ENCODE measurements at places on chromosomes 7 and 10.

- DNase-seq, result no peak
These were observed 21.9 kb downstream of the BNIP3 start for GRCh38 chr10:131959841-131960240.

- DNase-seq, result no peak
These were observed 29.4 kb downstream of the PRKG1 start for GRCh38 chr10:51103554-51104217.

DNA sequence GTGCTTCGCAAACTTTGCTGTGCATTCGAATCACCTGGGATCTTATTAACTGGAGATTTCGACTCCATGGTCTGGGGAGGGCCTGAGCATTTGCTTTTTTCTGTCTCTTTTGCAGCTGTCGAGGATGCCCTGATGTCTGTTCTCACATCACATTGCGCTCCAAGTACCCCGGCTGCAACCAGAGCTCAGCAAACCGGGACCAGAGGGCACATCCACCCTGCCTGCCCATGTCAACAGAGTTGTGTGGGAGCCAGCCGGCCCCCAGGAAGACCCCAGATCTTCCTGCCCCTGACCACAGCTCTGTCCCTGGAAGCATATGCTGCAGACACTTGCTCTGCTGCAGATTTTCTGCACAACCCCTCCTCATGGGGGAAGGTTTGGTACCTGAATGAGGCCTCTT, 180.8 kb downstream of the ADARB2 start:
- no peak for DNase-seq

GRCh38 chr7:135704698-135705097, 23.3 kb downstream of the SLC13A4 start:
- DNase-seq, result no peak

GRCh38 chr10:28367929-28368484, 65.1 kb upstream of the MPP7 start:
- peak; percentile 75 for DNase-seq

DNA sequence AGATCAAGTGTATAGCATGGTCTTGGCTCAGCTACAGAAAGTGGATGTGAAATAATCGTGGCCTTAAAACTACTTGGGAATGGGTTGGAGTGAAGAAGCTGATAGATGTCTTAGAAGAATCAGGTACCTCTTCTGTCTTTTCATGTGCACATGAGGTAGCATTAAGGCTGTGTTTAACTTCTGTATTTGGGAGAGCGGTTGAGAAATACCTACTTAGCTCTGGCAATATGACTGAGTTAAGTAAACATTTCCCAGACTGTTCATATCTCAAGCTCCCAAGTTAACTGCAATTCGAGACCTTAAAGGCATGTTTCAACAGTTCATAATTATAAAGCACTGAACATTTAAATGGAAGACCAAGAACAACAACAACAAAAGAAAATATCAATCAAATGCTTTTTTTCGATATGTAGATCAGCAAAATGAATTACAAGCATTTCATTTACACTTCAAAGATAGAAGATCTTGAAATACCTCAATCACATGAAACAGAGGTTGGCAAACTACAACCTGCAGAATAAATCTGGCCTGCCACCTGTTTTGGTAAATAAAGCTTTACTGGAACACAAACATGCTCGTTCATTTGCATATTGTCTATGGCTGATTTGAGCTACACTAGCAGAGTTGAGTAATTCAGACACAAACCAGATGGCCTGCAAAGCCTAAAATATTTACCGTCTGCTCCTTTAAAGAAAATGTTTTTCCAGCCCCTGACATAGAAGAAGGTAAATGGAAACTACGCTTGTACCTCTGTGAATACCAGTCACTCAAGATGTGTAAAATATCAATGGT, 337.1 kb upstream of the GLI3 start:
- no peak for DNase-seq

GRCh38 chr10:79274279-79275104, 72.8 kb upstream of the PPIF start:
- no peak for DNase-seq

GRCh38 chr7:132275416-132276233, 300.6 kb downstream of the PLXNA4 start:
- DNase-seq, result no peak

GRCh38 chr7:74284781-74285259, 4.4 kb upstream of the CLIP2 start:
- DNase-seq, result no peak

GRCh38 chr7:129461809-129462208, 27.6 kb downstream of the STRIP2 start:
- no peak for DNase-seq

DNA sequence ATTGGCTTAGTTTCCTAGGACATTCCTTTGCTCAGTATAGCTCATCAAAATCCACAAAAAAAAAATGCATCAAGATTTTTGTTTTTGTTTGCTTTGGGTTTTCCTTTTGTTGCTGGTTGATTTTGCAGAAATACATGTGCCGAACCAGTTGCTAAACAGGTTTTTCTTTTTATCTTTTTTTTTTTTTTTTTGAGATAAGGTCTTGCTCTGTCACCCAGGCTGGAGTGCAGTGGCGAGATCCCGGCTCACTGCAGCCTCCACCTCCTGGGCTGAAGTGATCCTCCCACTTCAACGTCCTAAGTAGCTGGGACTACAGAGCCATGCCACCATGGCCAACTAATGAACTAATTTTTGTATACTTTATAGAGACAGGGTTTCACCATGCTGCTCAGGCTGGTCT, 8.3 kb downstream of the CSTF2T start:
- no peak for DNase-seq

DNA sequence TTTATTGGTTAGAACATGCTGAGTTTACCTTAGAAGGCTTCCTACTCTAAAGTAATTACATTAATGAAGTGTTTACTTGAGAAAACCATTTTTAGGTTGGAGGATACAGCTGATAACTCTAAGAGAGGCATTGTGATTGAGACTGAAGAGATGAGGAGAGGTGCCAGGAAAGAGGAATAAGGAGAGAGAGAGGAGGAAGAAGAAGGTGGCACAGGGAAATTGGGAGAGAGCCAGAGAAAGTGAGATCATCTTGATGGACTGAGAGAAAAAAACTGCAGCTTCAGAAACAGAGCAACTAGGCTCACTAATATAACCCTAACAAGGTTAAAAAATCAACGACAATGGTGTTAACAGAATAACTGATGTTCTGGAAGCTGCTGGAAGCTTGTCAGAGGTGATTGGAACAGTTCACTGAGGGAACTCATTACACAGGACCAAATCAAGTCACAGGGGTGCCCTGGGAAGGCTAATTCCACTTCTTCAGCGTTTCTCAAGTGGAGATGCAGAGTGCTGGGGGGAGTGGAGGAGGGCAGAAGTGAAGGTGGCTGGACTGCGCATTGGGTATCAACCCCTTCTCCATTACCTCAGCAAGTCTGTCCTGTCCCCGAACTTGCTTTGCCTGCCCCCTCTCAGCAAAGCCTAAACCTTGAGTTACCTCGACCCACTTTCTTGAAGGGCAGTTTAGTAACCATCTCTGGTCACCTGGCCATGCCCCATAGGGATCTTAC, 6.9 kb upstream of the SORBS1 start:
- DNase-seq, result no peak

GRCh38 chr7:138828302-138828701, 30.3 kb upstream of the ATP6V0A4 start:
- no peak for DNase-seq

- no peak for DNase-seq
These were observed 61.7 kb upstream of the SHH start for GRCh38 chr7:155874010-155874409.

DNA sequence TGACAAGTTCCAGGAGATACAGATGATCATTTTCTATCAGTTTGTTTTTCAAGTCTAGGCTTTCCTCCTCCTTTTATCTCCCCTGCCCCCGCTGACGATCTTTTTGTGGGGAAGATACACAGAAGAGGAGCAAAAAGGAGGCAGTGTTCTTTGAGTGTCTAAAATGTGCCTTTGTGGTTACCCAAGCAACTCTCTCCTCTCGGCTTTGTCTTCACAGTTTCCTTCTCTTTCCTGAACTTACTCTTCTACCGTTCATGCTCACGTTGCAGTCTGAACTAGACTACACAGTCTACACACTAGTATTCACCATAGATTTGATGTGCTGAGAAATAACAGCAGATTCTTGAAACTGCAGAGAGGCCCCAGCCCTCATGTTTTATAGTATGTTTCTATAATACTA, 23.6 kb downstream of the CEP41 start:
- peak; percentile 42 for DNase-seq

GRCh38 chr10:21518641-21519396, 6.7 kb downstream of the SKIDA1 start:
- DNase-seq, result no peak

DNA sequence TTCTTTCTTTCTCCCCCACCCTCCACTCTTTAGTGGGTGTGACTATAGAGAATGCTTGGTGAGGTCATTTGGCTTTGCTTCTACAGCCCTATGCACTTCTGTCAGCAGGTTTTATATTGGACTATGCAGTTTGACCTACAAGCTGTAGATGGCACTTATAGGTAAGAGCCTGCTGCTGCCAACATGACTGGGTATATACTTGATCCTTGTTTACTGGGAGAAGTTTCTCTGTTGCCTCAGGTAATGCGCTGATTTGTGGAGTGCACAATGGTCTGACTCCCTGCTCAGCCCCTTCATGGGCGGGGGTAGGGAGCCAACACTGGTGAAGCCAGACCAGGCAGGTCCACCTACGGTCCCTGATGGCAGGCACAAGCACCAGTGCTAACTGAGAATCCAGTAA, 33.7 kb upstream of the C7orf33 start:
- DNase-seq, result no peak

- no peak for DNase-seq
These were observed 174.5 kb upstream of the HDAC9 start for GRCh38 chr7:18320971-18321567.

GRCh38 chr10:28432210-28432676, 100.7 kb upstream of the WAC start:
- peak; percentile 16 for DNase-seq

GRCh38 chr7:47252675-47253074, 329.2 kb downstream of the TNS3 start:
- no peak for DNase-seq

GRCh38 chr7:154874409-154875113, 128.4 kb downstream of the PAXIP1 start:
- no peak for DNase-seq

- DNase-seq, result no peak
These were observed 14.2 kb upstream of the NT5C3A start for GRCh38 chr7:33076737-33077136.

- no peak for DNase-seq
These were observed 163.4 kb downstream of the RAPGEF5 start for GRCh38 chr7:22193450-22193983.

DNA sequence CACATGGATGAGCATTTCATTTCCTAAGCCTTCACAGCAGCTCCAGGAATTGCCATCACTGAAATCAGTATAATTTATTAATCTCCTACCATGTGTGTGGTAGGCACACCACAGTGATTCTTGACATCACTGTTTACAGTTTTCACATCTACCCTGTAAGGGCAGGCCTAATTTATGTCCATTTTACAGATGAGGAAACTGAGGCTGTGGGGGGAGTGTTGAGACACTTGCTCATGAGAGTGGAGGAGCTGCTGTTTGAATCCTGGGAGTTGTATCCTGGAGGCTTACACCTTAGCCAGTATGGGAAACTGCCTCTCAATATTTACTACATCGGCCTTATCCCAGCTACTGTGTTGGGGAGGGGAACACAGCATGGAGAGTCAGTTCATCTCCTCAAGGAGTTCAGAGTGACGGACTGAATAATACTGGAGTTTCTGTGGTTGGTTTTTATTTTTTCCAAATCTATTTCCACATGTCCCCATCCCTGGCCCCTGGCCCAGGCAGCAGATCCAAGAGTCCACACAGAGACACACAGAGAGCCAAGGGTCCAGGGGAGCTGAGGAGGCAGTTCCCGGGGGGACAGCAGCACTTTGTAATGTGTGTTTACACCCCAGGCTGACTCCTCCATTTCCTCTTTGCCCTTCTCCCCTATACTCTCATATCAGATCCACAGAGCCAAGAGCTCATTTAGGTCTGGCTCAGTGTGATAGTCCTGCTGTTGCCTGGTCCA, 13.2 kb downstream of the UBTD1 start:
- no peak for DNase-seq

GRCh38 chr7:36036590-36036989, 116.5 kb upstream of the EEPD1 start:
- no peak for DNase-seq

GRCh38 chr7:30193336-30193943, 58.7 kb downstream of the MTURN start:
- no peak for DNase-seq

- no peak for DNase-seq
These were observed 69.8 kb downstream of the DIP2C start for GRCh38 chr10:619710-620109.

GRCh38 chr10:101285519-101286070, 56.3 kb upstream of the LBX1 start:
- no peak for DNase-seq

DNA sequence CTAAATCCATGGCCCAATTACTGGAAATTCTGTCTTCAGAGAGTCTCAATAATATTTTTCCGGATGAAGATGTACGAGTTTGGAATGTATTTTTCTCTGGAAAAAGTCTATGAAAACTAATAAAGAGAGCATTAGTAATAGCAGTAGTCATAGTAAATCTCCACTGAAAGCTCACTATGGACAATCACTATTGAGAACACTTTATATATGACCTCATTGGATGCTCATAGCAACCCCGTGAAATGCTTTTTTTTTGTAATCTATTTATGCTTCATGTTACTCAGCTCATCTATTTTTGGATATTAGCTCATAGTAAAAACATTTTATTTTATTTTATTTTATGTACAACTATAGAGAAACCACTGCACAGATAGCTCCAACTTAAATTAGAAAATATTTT, 94.3 kb upstream of the MYO3A start:
- no peak for DNase-seq
